ENCODE measurements at places on chromosomes 13 and 19.

DNA sequence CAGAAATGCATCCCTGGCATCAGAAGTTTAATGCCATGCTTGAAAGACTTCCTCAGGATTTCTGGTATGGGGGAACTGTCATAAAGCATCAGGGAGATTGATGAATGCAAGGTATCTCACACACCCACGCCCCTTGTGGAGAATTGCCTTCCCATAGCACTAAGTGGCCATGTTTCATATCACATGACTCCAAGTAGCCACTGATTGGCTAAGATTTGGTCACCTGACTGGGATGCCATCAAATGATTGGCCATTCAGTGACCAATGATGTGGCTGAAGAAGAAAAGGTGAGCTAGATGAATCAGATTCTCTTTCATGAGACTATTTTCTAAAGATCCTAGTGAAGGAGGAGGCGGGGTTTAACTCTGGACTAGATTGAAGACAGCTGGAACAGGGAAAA, 7.3 kb downstream of the KLK8 start:
- no peak for DNase-seq
- H3K27ac ChIP-seq: no peak overlapping the region
- no peaks in the 10 kb centered on the region for H3K27me3 ChIP-seq
- H3K4me3 ChIP-seq: no peak overlapping the region
- no peaks in the 10 kb centered on the region for H3K4me1 ChIP-seq

- H3K27me3 ChIP-seq: no peaks in the 10 kb centered on the region
- no peaks in the 10 kb centered on the region for H3K4me1 ChIP-seq
- H3K4me3 ChIP-seq: no peak overlapping the region
- H3K27ac ChIP-seq: no peak overlapping the region
- H3K36me3 ChIP-seq: no peaks in the 10 kb centered on the region
Observed at GRCh38 chr13:80149736-80150135, 191.2 kb downstream of the SPRY2 start.

- no peak for DNase-seq
- no peak overlapping the region for H3K4me3 ChIP-seq
- peaks cover 7% of the 10 kb centered on the region for H3K4me1 ChIP-seq
- H3K27me3 ChIP-seq: no peaks in the 10 kb centered on the region
- no peak overlapping the region for H3K27ac ChIP-seq
- H3K36me3 ChIP-seq: no peaks in the 10 kb centered on the region
Observed at GRCh38 chr13:102708991-102709390, 14.1 kb upstream of the METTL21C start.

DNA sequence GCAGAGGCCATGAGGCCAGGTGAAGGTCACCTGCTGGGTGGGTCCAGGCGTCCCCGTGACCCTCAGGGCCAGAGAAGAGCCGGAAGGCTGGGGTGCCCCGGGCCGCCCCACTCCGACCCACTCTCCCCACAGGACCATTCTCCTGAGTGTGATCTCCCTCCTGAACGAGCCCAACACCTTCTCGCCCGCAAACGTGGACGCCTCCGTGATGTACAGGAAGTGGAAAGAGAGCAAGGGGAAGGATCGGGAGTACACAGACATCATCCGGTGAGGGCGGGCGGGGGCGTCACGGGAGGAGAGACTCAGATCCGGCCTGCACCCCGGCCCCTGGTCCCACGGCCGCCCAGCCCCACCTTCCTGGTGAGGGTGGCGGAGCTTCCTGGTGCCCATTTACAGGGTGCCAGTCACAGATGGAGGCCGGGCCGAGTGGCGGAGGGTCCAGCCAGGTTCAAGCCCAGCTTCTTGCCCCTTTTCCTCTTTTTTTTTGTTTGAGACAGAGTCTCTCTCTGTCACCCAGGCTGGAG, 5.4 kb downstream of the CDC34 start:
- H3K4me1 ChIP-seq: peaks cover 28% of the 10 kb centered on the region
- no peaks in the 10 kb centered on the region for H3K27me3 ChIP-seq
- no peak overlapping the region for H3K4me3 ChIP-seq
- no peak overlapping the region for H3K27ac ChIP-seq
- H3K36me3 ChIP-seq: peaks cover 56% of the 10 kb centered on the region

GRCh38 chr13:107020393-107020792, 452.5 kb upstream of the ARGLU1 start:
- H3K27me3 ChIP-seq: no peaks in the 10 kb centered on the region
- no peaks in the 10 kb centered on the region for H3K4me1 ChIP-seq
- DNase-seq: no peak
- H3K4me3 ChIP-seq: no peak overlapping the region

DNA sequence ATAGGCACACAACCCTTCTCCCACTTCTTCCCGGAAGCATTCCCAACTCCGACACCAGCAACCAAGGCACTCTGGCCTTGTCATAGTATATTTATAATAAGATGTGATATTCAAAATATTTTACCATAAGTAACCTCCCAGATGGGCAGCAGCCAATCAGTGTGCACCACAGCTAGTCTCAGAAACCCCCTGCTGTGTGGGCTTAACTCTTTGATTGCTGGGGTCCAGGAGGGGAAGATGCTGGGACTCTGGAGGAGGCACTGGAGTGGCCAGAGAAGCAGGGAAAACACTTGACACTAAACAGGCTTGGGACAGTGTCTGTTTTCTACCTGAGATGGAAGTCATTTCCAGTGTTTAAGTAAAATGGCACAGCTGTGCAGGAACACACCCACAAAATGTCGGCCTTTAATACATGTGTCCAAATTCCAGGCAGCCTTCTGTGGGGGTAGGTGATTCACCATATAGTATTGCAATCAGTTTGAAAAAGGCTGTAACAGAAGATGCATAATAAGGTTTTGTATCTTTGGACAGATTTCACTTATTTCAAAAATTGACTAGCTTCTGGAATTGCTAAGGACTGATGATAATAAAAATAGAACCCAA, 100.7 kb downstream of the MBNL2 start:
- DNase-seq: no peak
- H3K4me1 ChIP-seq: no peaks in the 10 kb centered on the region
- H3K4me3 ChIP-seq: no peak overlapping the region
- H3K27ac ChIP-seq: no peak overlapping the region
- H3K27me3 ChIP-seq: no peaks in the 10 kb centered on the region

- no peaks in the 10 kb centered on the region for H3K27me3 ChIP-seq
- peaks cover 70% of the 10 kb centered on the region for H3K36me3 ChIP-seq
- no peaks in the 10 kb centered on the region for H3K4me1 ChIP-seq
- no peak overlapping the region for H3K4me3 ChIP-seq
- DNase-seq: no peak
Observed at GRCh38 chr19:4260613-4261191, 13.8 kb downstream of the YJU2 start.

- H3K4me3 ChIP-seq: no peak overlapping the region
- H3K4me1 ChIP-seq: no peaks in the 10 kb centered on the region
- no peak for DNase-seq
- H3K27ac ChIP-seq: no peak overlapping the region
- peaks cover 67% of the 10 kb centered on the region for H3K36me3 ChIP-seq
Observed at GRCh38 chr13:102620516-102620915, 23.7 kb downstream of the TPP2 start.

DNA sequence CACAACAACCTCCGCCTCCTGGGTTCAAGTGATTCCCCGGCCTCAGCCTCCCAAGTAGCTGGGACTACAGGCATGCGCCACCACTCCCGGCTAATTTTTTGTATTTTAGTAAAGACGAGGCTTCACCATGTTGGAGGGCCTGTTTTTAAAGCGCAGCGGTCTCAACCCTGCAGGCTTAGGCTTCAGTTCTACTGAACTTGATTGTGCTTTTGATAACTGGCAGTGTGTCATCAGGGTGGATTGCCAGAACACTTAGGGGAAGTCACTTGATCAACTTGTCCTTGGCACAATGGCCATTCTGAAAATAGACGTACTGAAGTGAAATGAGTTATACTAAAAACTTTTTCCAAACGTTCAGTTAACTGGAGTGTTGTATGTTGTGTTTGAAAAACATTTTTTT, 472.2 kb downstream of the KLF5 start:
- H3K36me3 ChIP-seq: no peaks in the 10 kb centered on the region
- H3K27me3 ChIP-seq: no peaks in the 10 kb centered on the region
- H3K4me3 ChIP-seq: no peak overlapping the region
- peaks cover 4% of the 10 kb centered on the region for H3K4me1 ChIP-seq
- DNase-seq: no peak

GRCh38 chr13:44876782-44877324, 112.4 kb downstream of the NUFIP1 start:
- no peaks in the 10 kb centered on the region for H3K36me3 ChIP-seq
- DNase-seq: no peak
- H3K4me3 ChIP-seq: no peak overlapping the region
- H3K27ac ChIP-seq: no peak overlapping the region
- no peaks in the 10 kb centered on the region for H3K4me1 ChIP-seq

- H3K4me3 ChIP-seq: no peak overlapping the region
- no peaks in the 10 kb centered on the region for H3K27me3 ChIP-seq
- no peak overlapping the region for H3K27ac ChIP-seq
- no peaks in the 10 kb centered on the region for H3K36me3 ChIP-seq
- H3K4me1 ChIP-seq: no peaks in the 10 kb centered on the region
Observed at GRCh38 chr13:47281991-47282390, 385.1 kb upstream of the HTR2A start.

DNA sequence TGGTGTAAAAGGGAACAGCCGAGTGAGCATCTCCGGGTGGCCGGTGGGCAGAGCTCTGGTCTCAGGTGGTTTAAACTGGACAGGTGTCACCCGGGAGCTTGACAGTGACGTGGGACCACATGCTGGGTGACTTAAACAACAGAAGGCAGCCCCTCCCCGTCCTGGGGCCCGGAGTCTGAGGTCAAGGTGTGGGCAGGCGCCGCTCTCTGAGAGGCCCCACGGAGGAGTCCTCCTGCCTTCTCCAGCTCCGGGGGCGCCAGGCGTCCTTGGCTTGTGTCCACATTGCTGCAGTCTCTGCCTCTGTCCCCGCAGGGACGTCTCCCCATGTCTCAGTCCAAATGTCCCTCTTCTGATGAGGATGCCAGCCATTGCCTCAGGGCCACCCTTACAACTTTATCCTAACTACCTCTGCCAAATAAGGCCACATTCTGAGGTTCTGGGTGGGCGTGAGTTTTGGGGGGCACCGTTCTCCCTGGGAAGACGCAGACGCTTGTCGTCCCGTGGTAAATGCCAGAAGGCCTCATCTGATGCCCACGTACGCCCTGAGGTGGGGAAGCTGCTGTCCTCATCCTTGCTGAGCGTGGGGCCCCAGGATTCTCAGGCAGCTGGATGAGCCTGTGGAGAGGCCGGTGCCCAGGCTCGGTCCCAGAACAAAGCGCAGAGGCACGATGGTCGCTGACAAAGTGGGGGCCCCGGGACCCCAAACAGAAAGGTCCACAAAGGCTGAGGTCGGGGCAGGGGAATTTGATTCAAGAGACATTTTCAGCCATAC, 12.9 kb downstream of the GZMM start:
- no peak overlapping the region for H3K4me3 ChIP-seq
- no peaks in the 10 kb centered on the region for H3K27me3 ChIP-seq
- H3K27ac ChIP-seq: no peak overlapping the region
- no peaks in the 10 kb centered on the region for H3K4me1 ChIP-seq
- DNase-seq: no peak

- H3K4me3 ChIP-seq: no peak overlapping the region
- peak overlapping the region; percentile 96 for H3K27ac ChIP-seq
- no peak for DNase-seq
- H3K36me3 ChIP-seq: peaks cover 45% of the 10 kb centered on the region
Observed at GRCh38 chr19:29675650-29676186, 10.5 kb downstream of the PLEKHF1 start.

DNA sequence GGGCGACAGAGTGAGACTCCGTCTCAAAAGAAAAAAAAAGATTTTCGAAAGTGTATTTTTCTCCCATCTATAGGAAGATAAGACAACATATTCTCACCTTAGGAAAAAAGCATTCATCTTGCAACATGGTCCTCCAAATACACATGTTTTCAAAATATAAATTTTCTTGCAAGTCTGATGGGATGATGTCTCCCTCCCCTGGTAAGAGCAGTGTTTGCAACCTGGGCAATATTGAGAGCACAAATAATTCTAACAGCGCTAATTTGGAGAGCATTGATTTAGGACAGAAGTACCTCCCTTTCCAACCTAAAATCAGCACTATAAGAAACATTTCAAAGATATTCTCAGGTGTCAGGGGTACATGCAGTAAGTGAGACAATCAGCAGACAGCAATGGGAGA, 61.0 kb upstream of the SHISA2 start:
- H3K36me3 ChIP-seq: no peaks in the 10 kb centered on the region
- H3K27me3 ChIP-seq: no peaks in the 10 kb centered on the region

- H3K27me3 ChIP-seq: no peaks in the 10 kb centered on the region
- H3K4me3 ChIP-seq: no peak overlapping the region
- H3K27ac ChIP-seq: no peak overlapping the region
- H3K36me3 ChIP-seq: no peaks in the 10 kb centered on the region
- no peaks in the 10 kb centered on the region for H3K4me1 ChIP-seq
Observed at GRCh38 chr13:107450431-107450830, 764.9 kb downstream of the LIG4 start.

DNA sequence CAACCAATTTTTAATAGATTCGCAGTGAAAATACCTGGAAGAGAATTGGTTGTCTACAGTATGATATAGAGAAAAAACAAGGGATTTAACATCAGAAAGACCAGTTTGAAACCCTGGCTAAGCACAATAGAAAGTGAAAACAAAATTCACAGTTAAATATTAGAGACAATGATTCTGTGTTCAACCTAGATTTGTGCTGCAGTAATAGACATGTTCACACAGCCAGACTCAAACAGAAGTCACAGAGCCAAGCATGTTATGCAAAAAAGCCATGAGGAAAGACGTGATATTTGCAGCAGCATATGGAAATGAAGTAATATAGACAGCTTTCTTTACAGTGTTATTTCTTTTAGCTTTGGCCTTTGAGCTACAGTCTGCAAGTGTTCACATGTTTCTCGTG, 48.1 kb downstream of the SCEL start:
- no peaks in the 10 kb centered on the region for H3K36me3 ChIP-seq
- no peaks in the 10 kb centered on the region for H3K4me1 ChIP-seq
- no peaks in the 10 kb centered on the region for H3K27me3 ChIP-seq
- H3K4me3 ChIP-seq: no peak overlapping the region

GRCh38 chr13:48731957-48732569, 78.3 kb downstream of the CYSLTR2 start:
- no peak overlapping the region for H3K27ac ChIP-seq
- H3K36me3 ChIP-seq: no peaks in the 10 kb centered on the region
- H3K4me3 ChIP-seq: no peak overlapping the region
- no peak for DNase-seq
- H3K4me1 ChIP-seq: no peaks in the 10 kb centered on the region

- H3K27ac ChIP-seq: peak overlapping the region; percentile 76
- H3K4me1 ChIP-seq: no peaks in the 10 kb centered on the region
- no peaks in the 10 kb centered on the region for H3K36me3 ChIP-seq
- no peaks in the 10 kb centered on the region for H3K27me3 ChIP-seq
- no peak overlapping the region for H3K4me3 ChIP-seq
Observed at GRCh38 chr13:40508767-40509342, 157.6 kb downstream of the FOXO1 start.

DNA sequence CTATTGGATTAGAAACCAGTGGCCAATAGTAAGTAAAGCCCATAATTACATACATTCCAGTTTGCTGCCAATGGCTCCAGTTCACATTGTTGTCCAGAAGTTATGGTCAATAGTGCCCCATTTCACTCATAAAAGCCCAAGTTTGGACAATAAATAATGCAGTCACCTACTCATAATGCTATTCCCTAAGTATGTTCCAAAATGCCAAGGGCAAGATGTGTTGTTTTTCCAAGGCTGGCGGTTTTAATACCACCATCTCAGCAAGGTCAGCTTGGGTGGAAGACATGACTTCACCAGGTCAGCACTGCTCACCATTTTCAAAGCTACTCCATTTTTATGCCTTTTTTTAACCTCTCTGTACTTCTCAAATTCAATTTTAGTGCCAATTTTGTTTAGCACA, 32.7 kb downstream of the KCTD12 start:
- no peaks in the 10 kb centered on the region for H3K27me3 ChIP-seq
- H3K27ac ChIP-seq: no peak overlapping the region
- no peak for DNase-seq
- H3K4me1 ChIP-seq: no peaks in the 10 kb centered on the region
- no peak overlapping the region for H3K4me3 ChIP-seq

- peak overlapping the region; percentile 60 for H3K27ac ChIP-seq
- H3K36me3 ChIP-seq: no peaks in the 10 kb centered on the region
- no peak overlapping the region for H3K4me3 ChIP-seq
- no peaks in the 10 kb centered on the region for H3K4me1 ChIP-seq
- DNase-seq: no peak
Observed at GRCh38 chr13:98941126-98941525, 36.7 kb downstream of the DOCK9 start.

Measured in right atrium auricular region (tissue), 2 donors.